ENCODE measurements at places on chromosomes 1 and 21. TPM values are rescaled to one million over a fixed set of nuclear protein-coding genes. Genes with fewer than 3 reads are reported as not detected.

Gene GNB1
- total RNA-seq, result 154 TPM

DNA sequence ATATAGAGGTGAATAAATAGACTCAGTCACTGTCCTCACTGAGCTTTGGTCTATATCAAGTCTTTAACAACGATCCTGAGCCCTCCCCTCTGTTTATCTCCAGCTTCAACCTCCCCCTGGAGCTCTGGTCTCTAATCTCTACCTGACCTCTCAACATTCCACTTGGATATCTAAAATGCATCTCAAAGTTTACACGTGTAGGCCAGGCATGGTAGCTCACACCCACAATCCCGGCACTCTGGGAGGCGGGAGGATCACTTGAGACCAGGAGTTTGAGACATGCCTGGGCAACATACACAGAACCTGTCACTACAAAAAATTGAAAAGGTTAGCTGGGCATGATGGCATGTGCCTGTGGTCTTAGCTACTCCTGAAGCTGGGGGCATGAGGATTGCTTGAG is 53.4 kb downstream of the GADD45A start:
- no peak for DNase-seq

GRCh38 chr1:97332716-97333115 is 588.1 kb downstream of the DPYD start:
- DNase-seq, result no peak

- no peak for DNase-seq
Observed at GRCh38 chr1:2990376-2991115, 30.7 kb upstream of the ACTRT2 start.

GRCh38 chr1:114319418-114319817 is 165.7 kb upstream of the SYT6 start:
- no peak for DNase-seq

DNA sequence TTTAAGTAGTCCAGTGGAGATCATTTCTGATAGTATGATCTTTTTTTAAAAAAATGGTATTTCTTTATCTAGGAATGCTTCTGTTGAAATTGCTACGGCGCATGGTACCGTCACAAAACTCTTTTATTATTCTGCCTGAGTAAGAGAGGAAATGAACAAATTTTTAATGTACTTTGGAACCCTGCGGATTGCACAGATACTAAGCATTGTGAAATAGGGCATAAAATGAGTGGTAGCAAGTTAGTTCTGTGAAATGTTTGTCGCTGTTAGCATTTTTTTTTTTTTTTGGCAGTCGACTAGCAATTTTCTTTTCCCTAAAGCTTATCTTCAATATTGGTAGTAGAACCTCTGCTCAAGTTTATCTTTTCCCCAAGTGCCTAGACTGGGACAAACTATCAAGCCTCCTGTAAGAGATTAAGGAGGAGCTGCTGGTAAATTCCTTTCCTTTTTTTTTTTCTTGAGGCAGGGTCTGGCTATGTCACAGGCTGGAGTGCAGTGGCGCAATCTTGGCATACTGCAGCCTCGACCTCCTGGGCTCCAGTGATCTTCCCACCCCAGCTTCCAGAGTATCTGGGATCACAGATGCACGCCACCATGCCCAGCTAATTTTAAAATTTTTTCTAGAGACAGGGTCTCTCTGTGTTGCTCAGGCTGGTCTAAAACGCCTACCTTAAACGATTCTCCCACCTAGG is 2.2 kb downstream of the ITSN1 start:
- no peak for DNase-seq

Gene SYT11
- 163 TPM for total RNA-seq

GRCh38 chr1:52667290-52667689 is 30.9 kb downstream of the COA7 start:
- DNase-seq, result no peak

DNA sequence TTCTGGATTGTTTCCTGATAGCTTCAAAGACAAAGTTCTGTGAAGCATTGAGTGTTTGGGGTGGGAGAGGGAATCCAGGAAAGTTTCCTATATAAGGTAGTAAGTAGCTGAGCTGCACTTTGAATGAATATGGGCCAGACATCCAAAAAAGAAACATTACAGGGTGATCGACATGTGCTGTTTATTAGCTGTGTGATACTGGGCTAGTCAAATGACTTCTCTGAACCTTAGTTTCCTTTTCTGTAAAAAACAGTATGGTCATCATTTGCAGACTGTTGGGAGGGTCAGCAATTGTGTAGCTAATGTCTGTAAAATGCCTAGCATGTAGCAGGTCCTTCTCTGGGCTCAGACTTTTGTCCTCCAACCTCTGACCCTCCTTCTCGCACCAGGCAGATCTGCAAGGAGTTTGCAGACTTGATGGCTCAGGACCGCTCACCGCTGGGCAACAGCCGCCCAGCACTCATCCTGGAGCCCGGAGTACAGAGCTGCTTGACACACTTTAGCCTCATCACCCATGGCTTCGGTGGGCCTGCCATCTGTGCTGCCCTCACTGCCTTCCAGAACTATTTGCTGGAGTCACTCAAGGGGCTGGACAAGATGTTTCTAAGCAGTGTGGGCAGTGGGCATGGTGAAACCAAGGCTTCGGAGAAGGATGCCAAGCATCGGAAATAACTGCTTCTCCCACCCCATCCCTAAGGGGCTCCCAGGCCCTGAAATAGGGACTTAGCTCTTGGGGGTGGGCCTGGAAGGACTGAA is 21.1 kb downstream of the TFAP2E start:
- DNase-seq, result no peak

GRCh38 chr21:36753556-36753955 is 54.6 kb downstream of the SIM2 start:
- DNase-seq, result no peak

- DNase-seq, result no peak
Observed at GRCh38 chr1:243487649-243488227, 231.9 kb downstream of the SDCCAG8 start.
